NCI-H510A treated with DMSO at 0.1 percent for 48 hours (cell line): ENCODE measurements at places on chromosomes 1 and 21.

GRCh38 chr1:234863551-234863971 is 253.6 kb upstream of the IRF2BP2 start:
- DNase-seq: no peak

DNA sequence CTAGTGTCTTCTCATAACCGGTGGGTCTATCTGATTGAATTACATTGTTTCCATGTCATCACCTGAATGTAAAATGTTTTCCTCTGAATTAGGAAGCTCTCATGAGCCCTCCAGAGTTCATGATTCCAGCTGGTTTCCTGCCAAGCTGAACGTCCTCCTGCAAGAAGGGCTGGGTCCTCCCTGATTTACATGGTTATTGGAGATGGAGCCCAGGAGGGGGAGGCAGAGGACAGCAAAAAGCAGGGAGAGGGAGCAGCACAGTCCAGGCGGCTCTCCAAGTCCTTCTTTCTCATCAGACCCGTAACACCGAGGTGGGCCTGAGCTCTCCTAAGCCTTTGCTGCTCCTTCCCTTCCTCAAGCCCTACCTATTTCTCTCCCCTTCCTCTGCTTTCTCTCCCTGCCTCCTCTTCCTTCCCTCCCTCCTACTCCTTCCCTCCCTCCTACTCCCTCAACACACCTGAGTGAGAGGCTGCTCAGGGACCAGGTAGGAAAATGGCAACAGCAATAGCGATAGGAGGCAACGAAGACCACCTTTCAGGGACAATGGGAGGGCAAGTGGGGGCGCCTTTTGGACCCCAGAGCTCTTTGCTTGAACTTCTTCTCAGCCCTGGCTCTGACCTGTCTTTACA is 265.9 kb downstream of the PRDM2 start:
- DNase-seq: peak; percentile 93

GRCh38 chr21:44759628-44760285 is 41.9 kb downstream of the UBE2G2 start:
- DNase-seq: no peak

DNA sequence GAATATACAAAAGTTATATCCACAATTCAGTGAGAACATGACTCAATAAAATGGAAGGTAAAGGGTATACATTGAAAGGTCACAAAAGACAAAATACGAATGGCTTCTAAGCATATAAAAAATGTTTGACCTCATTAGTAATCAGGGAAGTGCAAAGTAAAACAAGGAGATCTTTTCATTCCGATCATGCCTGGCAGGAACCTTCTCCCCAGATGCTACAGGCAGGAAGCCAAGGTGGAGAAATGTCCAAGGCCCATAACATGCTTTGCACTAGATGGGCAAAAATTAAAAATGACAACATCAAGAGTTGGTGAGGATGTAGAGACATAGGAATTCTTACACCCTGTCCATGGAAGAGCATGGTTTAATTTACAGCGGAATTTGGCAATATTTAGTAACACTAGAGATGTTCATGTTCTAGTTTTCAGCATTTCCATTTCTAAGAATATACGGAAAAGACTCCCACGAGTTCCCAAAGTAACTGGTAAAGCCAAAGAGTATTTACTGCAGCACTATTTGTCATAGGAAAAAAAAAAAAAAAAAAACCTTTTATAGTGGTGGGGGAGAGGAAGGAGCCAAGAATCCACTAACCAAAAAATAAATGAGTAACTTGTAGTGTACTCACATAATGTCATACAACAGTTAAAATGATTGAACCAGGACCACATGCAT is 184.5 kb upstream of the KAZN start:
- DNase-seq: no peak

DNA sequence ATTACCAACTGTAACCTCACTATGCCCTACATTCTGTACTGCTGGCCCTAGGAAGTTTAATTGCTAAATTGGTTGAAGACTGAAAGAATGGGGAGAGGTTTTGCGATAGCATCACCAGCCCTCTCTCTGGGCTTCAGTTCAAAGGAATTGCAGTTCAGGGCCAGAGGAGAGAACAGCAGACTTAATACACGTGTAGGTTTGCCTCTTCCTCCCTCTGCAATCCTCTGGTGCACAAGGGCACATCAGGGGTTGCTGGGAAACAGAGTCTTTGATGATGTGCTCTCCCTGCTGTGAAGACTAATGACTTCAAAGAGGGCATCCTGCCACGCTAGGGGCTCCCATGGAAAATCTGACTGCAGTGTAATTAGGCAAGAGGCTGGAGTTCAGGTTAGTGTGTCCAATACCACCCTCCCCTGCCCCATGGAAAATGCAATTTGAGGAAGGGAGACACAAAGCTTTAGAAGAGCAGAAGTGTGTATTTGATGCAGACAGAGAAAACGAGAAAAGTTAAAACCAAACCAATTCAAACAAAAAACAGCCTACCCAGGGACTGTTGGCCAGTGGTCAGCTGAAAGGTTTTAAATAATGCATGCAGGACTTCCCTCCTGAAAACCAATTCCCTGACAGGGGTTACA is 167.9 kb downstream of the ASTN1 start:
- no peak for DNase-seq

DNA sequence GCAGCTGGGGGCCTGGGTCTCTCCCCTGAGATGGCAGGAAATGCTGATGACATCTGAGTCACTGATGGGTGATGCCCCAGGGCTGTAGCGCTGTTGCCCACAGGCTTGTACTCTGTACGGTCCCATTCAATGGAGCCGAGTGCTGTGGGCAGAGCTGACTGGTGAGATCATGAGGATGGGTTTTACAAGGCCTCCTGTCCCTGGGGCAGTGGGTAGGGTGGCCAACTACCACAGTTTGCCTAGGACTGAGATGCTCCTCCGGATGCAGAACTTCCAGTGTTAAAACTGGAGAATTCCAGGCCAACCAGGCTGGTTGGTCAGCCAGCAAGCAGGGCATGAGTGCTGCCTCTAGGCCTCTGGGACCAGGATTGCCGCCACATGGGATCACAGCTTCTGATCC is 9.2 kb downstream of the PHLDA3 start:
- no peak for DNase-seq

GRCh38 chr1:2231532-2232254 is 3.6 kb downstream of the SKI start:
- DNase-seq: no peak

DNA sequence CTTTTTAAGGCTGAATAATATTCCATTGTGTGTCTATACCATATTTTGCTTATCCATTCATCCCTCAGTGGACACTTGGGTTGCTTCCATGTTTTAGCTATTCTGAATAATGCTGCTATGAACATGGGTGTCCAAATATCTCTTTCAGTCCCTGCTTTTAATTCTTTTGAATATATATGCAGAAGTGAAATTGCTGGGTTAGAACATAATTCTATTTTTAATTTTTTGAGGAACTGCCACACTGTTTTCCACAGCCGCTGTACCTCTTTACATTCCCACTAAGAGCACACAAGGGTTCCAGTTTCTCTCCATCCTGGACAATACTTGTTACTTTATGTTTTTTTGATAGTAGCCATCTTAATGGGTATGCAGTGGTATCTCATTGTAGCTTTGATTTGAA is 65.6 kb downstream of the RIMS3 start:
- no peak for DNase-seq

DNA sequence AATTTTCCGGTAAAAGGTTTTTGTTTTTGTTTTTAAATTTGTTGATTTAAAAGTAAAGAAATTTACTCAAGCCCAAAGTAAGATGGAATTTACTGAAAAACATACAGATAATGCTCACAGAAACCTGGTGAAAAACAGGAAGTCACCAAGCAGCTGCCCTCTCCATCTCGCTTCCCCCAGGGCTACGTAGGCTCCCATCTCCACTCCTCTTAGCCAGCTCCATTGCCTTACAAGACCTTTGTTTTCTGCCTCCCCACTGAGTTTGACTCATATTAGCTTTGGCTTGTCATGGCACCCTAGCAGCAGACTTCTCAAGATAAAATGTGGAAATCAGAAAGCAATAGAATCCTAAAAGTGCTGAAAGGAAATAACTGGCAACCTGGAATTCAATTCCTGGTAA is 57.9 kb downstream of the PHTF1 start:
- DNase-seq: no peak

GRCh38 chr1:233707880-233708815 is 94.2 kb downstream of the KCNK1 start:
- peak; percentile 77 for DNase-seq

DNA sequence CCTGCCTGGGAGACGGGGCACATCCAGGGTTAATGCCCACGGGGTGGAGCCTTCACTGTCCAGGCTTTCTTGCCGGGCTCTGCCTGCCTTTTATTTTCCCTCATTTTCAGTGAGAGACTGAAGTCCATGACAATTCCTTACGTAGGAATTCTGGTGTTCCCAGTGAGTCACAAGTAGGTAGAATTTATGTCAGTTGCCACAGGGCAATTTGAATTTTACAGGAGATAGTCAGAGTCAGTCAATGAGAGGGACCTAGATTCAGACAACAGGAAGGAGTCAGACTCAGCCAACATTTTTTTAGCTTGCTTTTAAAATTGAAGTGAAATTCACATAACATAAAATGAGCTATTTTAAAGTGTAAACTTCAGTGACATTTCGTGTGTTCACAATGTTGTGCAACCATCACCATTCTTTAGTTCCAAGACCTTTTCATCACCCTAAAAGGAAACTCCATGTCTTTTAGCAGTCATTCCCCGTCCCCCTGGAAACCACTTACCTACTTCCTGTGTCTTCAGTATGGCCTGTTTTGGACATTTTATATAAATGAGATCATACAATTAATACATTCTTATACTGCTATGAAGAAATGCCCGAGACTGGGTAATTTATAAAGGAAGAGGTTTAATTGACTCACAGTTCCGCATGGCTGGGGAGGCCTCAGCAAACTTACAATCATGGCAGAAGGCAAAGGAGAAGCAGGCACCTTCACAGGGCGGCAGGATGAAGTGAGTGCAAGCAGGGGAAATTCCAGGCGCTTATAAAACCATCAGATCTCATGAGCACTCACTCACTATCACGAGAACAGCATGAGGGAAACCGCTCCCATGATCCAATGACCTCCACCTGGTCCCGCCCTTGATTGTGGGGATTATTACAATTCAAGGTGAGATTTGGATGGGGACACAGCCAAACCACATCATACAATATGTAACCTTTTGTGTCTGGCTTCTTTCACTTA is 14.6 kb downstream of the AJAP1 start:
- DNase-seq: no peak

- DNase-seq: no peak
Observed at GRCh38 chr1:59096501-59096900, 200.4 kb upstream of the FGGY start.
